ENCODE measurements at places on chromosomes 16 and 17.

GRCh38 chr16:85610446-85611193 lies 2.5 kb upstream of the GSE1 start:
- peak; percentile 80 for DNase-seq

GRCh38 chr17:27579897-27580321 lies 51.1 kb upstream of the LGALS9 start:
- DNase-seq: no peak

DNA sequence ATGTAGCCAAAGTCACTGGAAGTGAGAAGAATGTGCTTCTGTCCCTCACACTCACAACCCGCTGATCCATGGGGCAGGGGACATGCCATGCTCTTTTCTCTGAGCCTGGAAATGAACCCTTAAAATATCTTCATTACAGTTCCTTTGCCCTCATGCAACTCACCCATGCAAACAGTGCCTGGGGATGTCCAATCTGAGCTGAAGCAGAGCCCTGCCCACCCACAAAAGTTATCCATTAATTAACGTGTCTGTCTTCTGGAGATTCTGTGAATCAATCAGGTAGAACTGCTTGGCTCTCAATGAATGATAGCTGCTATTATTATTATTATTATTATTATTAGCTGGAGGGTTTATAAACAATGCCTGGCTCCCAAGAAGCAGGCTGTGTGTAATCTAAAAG lies 133.7 kb downstream of the USP31 start:
- DNase-seq: no peak

DNA sequence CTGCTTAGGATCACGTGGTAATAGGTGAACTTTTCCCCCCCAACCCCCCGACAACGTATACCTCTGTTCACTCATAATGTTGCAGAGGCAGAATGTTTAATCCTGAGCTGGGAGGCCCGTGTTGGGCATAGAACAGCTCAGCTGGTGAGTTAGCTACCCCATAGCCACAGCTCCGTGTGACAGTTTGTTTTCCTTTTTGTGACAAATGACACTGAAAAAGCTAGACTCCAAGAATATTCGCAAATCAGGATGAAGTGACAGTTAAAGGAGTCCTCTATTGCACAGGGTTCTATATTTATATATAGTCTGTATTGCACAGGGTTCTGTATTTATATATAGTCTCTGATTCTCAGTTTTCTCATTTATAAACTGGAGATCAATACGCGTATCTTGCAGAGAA lies 33.8 kb downstream of the MYH13 start:
- no peak for DNase-seq

DNA sequence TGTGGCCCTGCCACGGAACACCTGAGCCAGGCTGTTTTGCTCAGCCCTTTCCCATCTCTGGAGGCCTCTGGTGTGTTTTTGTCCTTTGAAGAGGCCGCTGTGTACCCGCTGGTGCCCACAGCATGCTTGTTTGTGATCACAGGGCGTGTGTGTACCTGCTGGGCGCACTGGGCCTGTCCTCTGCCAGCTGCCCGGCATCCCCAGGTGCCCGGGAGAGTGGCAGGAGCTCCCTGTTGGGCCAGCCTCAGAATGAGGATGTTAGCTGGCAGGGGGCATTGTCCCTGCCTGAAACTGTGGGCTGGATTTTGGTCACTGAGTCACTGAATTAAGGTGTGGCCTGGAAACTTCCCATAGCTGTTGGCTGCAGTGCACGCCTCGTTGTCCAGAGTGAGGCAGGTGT lies 31.1 kb downstream of the BAIAP2 start:
- no peak for DNase-seq

DNA sequence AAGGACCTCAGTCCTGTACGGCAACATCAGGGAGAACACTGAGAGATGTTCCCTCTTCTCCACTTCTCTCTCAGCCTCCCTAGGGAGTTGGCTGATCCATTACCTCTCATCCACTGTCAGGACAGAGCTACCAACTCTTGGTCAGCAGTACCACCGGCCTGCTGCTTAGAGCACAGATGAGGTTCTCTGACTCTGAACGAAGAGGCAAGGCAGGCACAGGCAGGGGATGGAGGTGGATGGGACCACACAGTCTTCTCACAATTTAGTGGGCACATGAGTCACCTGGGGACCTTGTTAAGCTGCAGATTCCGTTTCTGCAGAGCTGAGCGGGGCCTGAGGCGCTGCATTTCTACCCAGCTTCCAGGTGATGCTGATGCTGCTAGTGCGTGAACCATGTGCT lies 128.6 kb upstream of the CCL2 start:
- no peak for DNase-seq

GRCh38 chr16:46929378-46930332 lies 43.8 kb downstream of the DNAJA2 start:
- DNase-seq: peak; percentile 25

GRCh38 chr17:10033959-10034358 lies 128.9 kb upstream of the RCVRN start:
- DNase-seq: no peak

DNA sequence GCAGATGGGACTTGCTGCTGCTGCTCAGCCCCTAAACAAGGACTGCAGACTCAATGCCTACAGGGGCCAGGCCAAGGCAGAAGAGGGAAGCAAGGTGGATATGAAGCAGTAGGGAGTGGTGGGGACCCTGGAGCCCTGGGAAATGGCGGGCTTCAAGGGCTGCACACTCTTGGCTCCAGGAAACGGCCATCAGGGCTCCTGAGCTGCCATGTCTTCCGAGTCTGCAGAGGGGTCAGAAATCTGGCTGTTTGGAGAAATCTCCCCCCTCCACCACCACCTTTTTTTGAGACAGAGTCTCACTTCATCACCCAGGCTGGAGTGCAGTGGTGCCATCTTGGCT lies 169.1 kb downstream of the KATNIP start:
- no peak for DNase-seq

- no peak for DNase-seq
Observed at GRCh38 chr17:49576088-49576916, 631 bp downstream of the NXPH3 start.

DNA sequence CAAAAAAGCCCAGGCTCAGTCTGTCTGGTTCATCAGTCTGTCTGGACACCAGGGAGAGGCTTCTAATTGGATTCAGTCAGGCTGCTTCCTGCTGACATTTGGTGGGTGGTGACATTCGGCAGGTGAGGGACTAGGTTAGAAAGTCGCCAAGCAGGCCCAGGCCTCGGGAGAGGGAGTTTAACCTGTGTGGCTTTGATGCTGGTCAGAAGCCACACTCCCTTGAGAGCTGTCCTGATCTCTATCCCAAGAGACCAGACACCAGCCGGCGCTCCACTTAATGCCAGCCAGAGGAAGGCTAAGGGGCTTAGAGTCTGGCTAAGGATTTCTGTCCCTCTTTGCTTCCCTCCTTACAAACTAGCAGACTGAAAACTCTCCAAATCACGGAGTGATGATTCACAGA lies 135.0 kb downstream of the GSG1L start:
- DNase-seq: no peak

- DNase-seq: no peak
Observed at GRCh38 chr16:68369168-68369567, 58.3 kb downstream of the PRMT7 start.

GRCh38 chr16:27522173-27522707 lies 27.5 kb downstream of the GTF3C1 start:
- DNase-seq: no peak

All from stimulated activated CD8-positive, alpha-beta memory T cell treated with anti-CD3 and anti-CD28 coated beads, Interleukin-4, amount 100 ng/mL, for 4 hours (primary cell).